ENCODE measurements at places on chromosomes 6 and 20.

DNA sequence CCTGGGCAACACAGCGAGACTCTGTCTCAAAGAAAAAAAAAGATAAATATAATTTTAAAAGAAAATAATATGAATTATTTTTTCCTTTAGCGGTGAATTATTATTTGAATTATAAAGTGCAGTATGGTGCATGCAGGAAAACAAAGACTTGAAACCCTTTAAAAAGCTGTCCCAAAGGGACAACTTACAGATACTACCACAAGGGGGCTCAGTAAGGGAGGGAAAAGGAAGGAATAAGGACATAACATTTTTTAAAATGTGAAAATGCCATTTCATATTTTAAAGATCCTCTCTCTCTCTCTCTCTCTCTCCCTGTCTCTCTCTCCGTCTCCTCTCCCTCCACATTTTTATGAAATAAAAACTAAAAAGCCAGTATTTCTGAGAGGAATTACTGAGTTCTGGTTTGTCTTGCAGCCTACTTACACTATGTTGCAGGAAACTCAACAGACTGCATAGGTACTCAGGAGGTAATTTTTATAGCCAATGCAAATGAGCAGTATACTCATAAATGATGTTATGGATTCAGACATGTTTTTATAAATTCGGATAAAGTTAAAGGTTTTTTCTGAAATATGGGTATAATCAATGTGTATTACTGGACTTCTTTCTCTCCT is 455.0 kb upstream of the GJE1 start:
- peak; percentile 31 for DNase-seq

- no peak for DNase-seq
These were observed 99.3 kb downstream of the B3GAT2 start for GRCh38 chr6:70857387-70858077.

- no peak for DNase-seq
These were observed 84.6 kb upstream of the PROKR2 start for GRCh38 chr20:5401277-5401875.

- no peak for DNase-seq
These were observed 22.2 kb downstream of the PGBD1 start for GRCh38 chr6:28303570-28303969.

- peak; percentile 41 for DNase-seq
These were observed 23.7 kb downstream of the ZNF311 start for GRCh38 chr6:28981431-28981832.

GRCh38 chr6:40188931-40189330 is 254.7 kb upstream of the MOCS1 start:
- no peak for DNase-seq

DNA sequence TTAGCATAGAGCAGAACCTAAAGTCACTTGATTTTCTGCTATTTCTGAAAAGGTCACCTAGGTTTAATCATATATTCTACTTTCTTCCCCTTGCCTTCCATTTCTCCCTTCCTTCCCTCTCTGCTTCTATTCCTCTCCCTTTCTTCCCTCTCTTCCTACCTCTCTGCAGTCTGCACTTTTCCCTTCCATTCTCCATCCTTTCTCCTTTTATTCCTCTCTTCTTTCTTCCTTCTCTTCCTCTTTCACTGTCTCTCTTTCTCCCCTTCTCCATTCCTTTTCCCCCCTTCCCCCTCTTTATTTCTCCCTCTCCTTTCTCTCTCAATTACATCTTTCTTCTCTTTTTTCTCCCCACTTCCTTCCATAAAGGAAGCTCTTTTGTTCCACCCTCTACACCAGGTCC is 1049.8 kb upstream of the FLRT3 start:
- DNase-seq: no peak

DNA sequence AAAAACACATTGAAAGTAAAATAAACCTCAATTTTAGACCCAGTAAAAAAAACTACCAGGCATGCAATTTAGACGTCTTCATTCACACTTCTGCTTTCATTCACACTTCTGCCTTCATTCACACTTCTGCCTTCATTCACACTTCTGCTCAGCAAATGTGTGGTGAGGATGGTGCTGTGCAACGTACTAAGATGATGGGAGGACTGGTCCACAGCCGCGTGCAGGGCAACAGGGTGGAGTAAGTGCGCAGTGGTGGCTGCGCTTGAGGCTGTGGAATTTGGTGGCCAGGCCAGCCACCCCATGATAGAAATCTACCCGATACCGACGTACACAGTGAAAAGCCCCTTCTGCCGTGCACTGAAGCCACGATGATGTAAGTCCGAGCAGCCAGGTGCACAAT is 114.3 kb upstream of the CD93 start:
- DNase-seq: no peak

All from stromal cell of bone marrow (primary cell).